ENCODE measurements at places on chromosomes 7 and 10.

GRCh38 chr7:150514748-150515222 is at the start of gene GIMAP7:
GIMAP7 (plus strand) TSS chr7:150514872; CDS start chr7:150519975, 5,103 bp downstream.
- DNase-seq: no peak

GRCh38 chr10:26714415-26715136 is 17.1 kb downstream of the PDSS1 start:
- DNase-seq: no peak

DNA sequence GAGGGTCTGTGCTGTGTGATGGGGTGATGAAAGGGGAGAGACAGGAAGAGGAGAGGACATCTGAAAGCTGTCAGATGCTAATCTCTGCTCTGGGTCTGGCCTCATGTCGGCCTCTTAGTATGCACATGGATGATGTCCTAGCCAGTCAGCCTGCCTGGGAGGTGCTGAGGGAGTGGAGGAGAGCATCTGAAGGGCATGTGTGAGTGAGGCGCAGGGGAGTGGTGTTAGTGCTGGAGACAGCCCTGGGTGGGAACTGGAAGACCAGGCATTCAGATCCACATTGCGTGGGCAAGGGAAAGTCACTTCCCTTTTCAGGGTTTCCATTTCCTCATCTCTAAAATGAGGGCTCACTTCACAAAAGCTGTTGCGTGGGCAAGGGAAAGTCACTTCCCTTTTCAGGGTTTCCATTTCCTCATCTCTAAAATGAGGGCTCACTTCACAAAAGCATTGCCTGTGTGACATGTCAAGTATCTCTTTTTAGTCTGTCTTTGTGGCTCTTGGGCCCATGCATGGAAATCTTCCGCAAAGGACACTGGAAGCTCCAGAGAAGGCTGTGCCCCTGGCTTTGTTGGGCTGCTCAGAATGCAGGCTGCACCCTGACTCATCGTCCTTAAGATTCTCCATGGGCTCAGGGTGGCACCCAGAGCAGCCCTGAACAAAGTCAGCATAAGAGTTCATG is 10.0 kb downstream of the SFTPD start:
- no peak for DNase-seq

DNA sequence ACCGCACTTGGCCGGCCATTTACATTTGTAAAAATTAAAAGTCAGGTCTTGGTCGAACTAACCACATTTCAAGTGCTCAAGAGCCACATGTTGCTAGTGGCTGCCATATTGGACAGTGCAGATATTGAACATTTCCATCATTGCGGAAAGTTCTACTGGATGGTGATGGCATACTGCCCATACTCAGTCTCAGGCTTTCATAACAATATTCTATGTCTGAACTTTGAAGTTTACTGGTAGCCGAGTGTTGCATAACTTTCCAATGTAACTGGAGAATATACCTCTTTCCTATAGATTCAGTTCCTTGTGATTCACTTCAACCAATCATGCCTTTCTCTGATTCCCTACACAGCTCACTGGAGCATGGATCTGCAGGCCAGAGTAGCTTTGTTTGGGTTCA is 43.7 kb downstream of the PSMC2 start:
- no peak for DNase-seq

DNA sequence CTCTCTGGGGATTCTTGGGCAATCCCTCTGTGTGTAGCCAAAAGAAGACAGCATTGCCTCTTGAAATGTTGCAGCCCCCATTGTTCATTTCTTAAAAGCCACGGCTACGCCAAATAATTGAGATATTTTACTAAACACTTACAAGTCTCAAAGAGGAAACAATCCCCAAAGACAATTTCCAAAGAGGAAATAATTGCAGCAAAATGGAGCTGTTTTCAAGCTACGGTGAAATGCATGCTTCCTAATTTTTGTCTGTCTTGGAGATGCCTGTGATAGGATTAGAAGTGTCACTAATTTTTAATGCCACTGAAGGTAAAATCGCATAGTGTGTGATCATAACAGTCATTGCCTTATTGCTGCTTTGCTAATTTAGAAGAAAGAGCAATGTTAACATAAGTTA is 72.9 kb upstream of the NAMPT start:
- no peak for DNase-seq

- no peak for DNase-seq
These were observed 48.0 kb upstream of the CAMK2B start for GRCh38 chr7:44373418-44373740.

DNA sequence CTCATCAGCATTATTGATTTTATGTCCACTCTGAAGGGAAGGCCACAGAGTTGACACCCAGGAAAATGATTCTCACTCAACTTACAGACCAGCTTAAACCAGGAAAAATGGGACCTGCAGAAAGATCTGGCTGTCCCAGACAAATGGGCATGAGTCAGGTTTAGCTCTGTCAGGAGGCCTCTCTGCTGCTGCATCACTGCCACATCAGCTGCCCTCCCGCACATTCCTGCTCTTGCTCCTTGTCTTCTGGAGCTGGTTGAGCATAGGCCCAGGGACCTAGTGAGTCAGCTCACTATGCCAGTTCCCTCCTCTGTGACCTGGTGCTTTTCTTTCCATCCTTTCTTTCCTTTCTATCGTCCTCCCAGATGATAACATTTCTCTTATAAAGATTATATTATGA is 18.8 kb upstream of the SMNDC1 start:
- DNase-seq: no peak

- DNase-seq: no peak
These were observed 285.0 kb downstream of the PRPF18 start for GRCh38 chr10:13871776-13872175.

- peak; percentile 83 for DNase-seq
These were observed 1087.0 kb upstream of the AUTS2 start for GRCh38 chr7:68511281-68511680.

- no peak for DNase-seq
These were observed 63.0 kb downstream of the DENND2A start for GRCh38 chr7:140577651-140578050.

GRCh38 chr10:85720931-85721590 is 645.5 kb downstream of the GRID1 start:
- DNase-seq: no peak

GRCh38 chr10:1102416-1102815 is 46.2 kb downstream of the WDR37 start:
- DNase-seq: no peak

- no peak for DNase-seq
These were observed 323.0 kb downstream of the SH2D4B start for GRCh38 chr10:80860719-80861118.

GRCh38 chr10:24184455-24184854 is 24.5 kb upstream of the KIAA1217 start:
- DNase-seq: no peak

DNA sequence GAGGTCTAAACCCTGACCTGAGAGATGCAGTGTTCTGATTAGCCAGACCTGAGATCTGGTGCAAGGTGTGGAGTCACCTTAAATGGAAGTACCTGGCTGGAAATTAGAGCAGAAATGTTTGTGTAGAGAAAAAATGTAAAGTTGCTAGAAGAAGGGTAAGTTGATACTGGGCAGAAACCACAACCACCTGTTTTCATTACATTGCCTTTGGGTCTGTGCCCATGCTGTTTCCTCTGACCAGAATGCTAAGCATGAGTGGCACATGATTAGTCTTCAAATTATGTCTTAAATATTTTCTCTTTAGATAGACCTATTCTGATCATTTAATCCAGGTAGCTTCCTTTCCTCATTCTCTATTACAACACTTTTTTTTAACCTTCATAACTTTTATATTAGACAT is 69.0 kb downstream of the CASD1 start:
- no peak for DNase-seq

GRCh38 chr10:5565205-5565545 is 40.4 kb downstream of the CALML3 start:
- no peak for DNase-seq

GRCh38 chr7:151435971-151436370 is 4.0 kb downstream of the CRYGN start:
- no peak for DNase-seq

GRCh38 chr7:36682102-36682501 is 42.2 kb downstream of the AOAH start:
- no peak for DNase-seq

- DNase-seq: no peak
These were observed 501.5 kb upstream of the GALNT17 start for GRCh38 chr7:70630440-70630817.

GRCh38 chr10:89837165-89838043 is 136.0 kb downstream of the KIF20B start:
- peak; percentile 91 for DNase-seq

- DNase-seq: no peak
These were observed 190.8 kb upstream of the PRKCQ start for GRCh38 chr10:6770846-6771245.

DNA sequence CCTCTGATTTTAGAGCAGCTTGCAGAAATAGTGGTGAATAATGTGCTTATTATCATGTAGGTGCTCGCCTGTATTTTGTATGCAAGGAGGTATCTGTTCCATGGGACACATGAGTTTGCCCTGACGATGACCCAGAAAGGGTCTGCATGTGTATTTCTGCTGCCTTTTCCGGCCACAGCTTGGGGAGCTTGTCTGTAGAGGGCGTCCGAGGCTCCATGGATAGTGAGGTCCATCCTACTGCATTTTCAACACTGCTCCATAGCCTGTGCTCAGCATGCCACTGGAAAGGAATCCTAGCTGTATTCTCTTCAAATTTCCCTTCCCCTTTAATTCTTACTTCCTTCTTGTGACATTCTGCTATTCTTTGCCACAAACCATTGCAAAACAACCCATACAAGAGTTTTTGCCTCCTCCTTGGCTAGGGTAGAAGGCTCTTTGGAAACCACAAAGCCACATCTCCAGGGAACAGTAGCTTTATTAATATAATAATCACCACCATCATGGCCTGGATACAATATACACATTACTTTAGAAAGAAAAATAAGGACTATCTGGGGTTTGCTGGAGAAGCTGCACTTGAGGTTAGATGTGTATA is 127.7 kb downstream of the DYNC1I1 start:
- peak; percentile 13 for DNase-seq

GRCh38 chr10:102455893-102456471 is 4.6 kb upstream of the C10orf95 start:
- DNase-seq: no peak

- DNase-seq: no peak
These were observed 15.7 kb upstream of the TNKS2 start for GRCh38 chr10:91782539-91782938.

GRCh38 chr7:90387470-90388240 is 15.6 kb upstream of the CLDN12 start:
- no peak for DNase-seq

- DNase-seq: no peak
These were observed 4.6 kb downstream of the SEC23IP start for GRCh38 chr10:119896937-119897770.
